Activated naive CD8-positive, alpha-beta T cell treated with anti-CD3 and anti-CD28 coated beads, Interleukin-2, amount 10 ng/mL, durations not matched to agents 7 days and 5 days (primary cell): ENCODE measurements at places on chromosomes 1 and 21. TPM values are rescaled to one million over a fixed set of nuclear protein-coding genes. Genes with fewer than 3 reads are reported as not detected.

DNA sequence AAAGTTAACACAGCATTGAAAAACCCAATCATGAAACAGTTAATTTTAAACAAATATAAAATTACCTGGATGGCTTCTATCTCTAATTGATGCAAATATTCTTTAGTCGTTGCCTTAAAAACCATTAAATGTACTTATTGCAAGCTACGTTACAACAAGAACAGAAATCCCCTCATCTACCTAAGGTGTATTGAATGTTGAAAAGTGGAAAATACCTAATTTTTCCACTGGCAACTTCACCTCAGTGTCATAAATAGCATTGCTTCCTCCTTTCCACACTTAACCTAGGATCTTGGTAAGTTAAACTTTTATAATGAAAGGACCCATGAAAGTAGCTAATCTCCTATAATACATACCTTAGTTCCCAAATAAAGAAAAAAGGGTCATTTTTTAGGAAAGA lies 5.4 kb downstream of the GADD45A start:
- H3K27ac ChIP-seq, result no peak overlapping the region
- H3K4me1 ChIP-seq, result peaks cover 15% of the 10 kb centered on the region
- DNase-seq, result no peak
- H3K4me3 ChIP-seq, result no peak overlapping the region

DNA sequence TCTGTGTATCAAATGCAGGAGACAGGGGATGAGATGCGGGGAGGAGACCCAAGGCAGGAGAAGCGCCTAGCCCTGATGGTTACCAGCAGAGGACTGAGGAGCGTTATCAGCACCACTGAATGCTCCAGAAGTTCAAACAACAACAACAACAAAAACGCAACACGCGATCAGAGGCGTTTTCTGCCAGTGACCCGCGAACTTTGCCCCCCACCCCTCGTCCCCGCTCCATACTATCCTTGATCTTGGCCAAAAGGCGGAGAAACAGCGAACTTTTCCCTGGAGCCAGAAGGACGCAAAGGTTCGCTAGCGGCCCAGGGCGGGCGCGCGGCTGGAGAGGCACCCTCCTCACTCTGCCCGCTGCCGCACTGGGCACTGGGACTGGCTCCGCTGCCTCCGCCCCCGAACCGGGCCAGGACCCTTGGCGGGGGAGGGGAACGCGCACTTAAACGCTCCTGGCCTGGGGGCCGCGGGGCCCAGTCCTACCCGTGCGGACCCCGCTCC lies 699 bp downstream of the ECHDC2 start:
- no peak overlapping the region for H3K27ac ChIP-seq
- peaks cover 17% of the 10 kb centered on the region for H3K4me1 ChIP-seq
- DNase-seq, result no peak
- peaks cover 3% of the 10 kb centered on the region for H3K27me3 ChIP-seq
- H3K4me3 ChIP-seq, result peak overlapping the region; percentile 85
- H3K36me3 ChIP-seq, result no peaks in the 10 kb centered on the region

- H3K36me3 ChIP-seq, result no peaks in the 10 kb centered on the region
- no peaks in the 10 kb centered on the region for H3K4me1 ChIP-seq
- H3K4me3 ChIP-seq, result no peak overlapping the region
- DNase-seq, result no peak
Measured at GRCh38 chr1:56843544-56843943, 11.1 kb upstream of the C8A start.

GRCh38 chr1:13762642-13763041 lies 62.7 kb downstream of the PRDM2 start:
- no peak for DNase-seq
- H3K4me3 ChIP-seq, result no peak overlapping the region
- peaks cover 33% of the 10 kb centered on the region for H3K4me1 ChIP-seq
- no peaks in the 10 kb centered on the region for H3K27me3 ChIP-seq
- H3K27ac ChIP-seq, result no peak overlapping the region

DNA sequence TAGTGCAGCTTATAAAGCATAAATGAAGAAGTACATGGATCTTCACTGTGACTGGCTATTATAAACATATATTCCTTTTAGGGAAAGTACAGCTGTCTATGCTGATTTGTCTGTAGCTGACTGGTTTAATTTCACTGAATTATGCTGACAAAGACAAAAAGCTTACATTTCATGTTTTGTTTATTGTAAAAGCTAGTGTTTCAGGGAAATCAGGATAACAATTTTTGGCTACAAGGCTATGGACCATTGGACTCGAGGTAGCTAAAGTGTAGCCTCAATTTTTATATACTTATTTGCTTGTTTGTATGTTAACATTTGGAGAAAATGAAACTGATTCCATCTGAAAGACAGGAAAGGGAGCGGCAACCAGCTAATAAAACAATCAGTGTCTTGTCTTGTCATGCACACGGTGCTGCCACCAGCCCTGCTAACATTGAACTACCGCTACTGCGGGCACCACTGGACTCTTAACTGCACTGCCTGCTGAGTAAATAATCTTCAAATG lies 480.2 kb downstream of the COL11A1 start:
- no peak overlapping the region for H3K27ac ChIP-seq
- no peak for DNase-seq
- H3K4me1 ChIP-seq, result no peaks in the 10 kb centered on the region
- no peaks in the 10 kb centered on the region for H3K27me3 ChIP-seq

GRCh38 chr1:245480393-245481120 lies 325.8 kb downstream of the KIF26B start:
- peaks cover 2% of the 10 kb centered on the region for H3K27me3 ChIP-seq
- no peaks in the 10 kb centered on the region for H3K4me1 ChIP-seq
- DNase-seq, result no peak
- H3K27ac ChIP-seq, result no peak overlapping the region

- H3K4me1 ChIP-seq, result peaks cover 42% of the 10 kb centered on the region
- H3K27me3 ChIP-seq, result no peaks in the 10 kb centered on the region
- no peak overlapping the region for H3K4me3 ChIP-seq
Measured at GRCh38 chr1:209746451-209747165, 9.2 kb upstream of the TRAF3IP3 start.

Gene NUP210L
- total RNA-seq, result 0.11 TPM

Gene LCE1F
- not detected for total RNA-seq

Gene KCNE2
- total RNA-seq, result not detected

Gene SCP2
- total RNA-seq, result 81.0 TPM

Gene SPRR4
- not detected for total RNA-seq
